ENCODE measurements at places on chromosomes 11 and 22.

GRCh38 chr22:17917490-17917983 is 106.8 kb downstream of the MICAL3 start:
- DNase-seq = no peak

DNA sequence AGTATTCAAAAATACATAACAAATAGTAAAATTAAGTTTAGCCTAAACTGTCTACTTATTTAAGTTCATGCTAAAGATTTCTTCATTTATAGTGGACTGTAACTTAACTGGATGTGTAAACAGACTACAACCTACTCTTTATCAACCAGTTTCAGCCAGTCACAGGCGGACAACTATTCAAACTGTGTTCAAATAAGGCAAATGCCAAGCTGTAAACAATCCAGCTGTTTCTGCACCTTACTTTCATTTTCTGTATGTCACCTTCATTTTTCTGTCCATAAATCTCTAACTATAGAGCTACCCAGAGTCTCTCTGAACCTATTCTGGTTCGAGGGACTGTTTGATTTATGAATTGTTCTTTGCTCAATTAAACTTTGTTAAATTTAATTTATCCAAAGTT is 992.8 kb downstream of the DLG2 start:
- DNase-seq = no peak

DNA sequence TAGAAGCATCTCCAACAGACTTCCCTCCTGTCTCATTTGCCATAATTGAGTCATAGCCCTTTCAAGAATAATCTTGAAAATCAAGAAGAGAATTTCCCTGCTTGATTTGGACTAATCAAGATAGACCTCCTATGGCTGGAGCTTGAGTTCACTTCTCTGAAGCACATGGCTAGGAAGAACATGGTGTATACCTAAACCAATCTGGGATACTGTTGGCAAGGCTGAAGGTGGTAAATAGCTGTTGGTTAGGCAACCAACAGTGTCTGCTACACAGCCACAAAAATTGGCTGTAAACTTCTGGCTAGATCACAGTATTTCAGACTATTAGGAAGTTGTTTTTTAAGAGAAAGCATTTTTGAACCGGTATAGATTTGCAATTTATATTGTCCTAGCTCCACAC is 4.9 kb downstream of the CRYAB start:
- no peak for DNase-seq

DNA sequence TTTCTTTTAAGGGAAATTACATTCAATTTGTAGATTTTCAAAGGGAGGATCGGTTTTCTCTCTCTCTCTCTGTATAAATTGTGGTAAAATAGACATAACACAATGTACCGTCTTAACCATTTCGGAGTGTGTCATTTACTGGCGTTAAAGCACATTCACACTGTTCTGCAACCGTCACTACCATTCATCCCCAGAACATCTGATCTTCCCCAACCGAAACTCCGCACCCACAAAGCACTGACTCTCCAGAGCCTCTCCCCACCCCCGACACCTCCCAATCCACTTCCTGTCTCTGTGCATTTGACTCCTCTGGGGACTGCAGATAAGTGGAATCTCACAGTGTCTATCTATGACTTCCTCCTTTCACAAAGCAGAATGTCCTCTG is 15.9 kb upstream of the GRAMD4 start:
- DNase-seq = no peak

DNA sequence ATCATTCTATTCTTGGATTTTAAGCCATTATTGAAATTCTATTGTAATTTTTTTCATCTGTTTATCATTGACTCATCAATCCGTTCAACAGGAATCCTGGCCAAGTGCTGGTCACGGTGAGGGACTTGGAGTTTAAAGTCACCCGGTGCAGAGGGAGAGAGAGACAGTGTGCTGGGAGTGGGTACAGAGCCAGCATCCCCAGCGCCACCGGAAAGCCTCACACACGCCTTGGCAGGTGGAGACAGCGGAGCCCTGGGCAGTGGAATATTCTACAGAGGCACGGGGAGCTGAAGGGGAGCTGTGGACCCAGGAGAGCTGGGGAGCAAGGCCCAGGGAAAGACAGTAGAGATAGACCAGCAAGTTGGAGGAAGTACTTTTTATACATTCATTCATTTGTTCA is 787.6 kb downstream of the BRD1 start:
- DNase-seq = no peak

DNA sequence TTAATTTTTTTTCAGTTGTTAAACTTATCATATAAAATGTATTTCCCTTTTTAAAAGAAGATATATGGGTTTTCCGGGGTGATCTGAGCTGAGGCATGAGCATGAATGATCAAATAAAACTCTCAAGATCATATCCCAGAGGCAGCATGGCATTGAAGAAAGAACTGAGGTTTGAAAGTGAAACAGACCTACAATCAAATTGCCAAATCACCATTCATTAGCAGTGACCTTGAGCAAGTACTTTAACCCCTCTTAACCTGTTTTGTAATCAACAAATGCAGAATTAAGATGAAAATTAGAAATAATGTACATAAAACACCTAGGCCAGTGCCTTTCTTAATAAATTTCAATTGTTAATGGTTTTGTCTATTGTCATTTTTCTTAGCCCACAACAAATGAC is 116.0 kb downstream of the RBFOX2 start:
- no peak for DNase-seq

GRCh38 chr11:19907008-19907579 is 194.5 kb downstream of the NAV2 start:
- no peak for DNase-seq

DNA sequence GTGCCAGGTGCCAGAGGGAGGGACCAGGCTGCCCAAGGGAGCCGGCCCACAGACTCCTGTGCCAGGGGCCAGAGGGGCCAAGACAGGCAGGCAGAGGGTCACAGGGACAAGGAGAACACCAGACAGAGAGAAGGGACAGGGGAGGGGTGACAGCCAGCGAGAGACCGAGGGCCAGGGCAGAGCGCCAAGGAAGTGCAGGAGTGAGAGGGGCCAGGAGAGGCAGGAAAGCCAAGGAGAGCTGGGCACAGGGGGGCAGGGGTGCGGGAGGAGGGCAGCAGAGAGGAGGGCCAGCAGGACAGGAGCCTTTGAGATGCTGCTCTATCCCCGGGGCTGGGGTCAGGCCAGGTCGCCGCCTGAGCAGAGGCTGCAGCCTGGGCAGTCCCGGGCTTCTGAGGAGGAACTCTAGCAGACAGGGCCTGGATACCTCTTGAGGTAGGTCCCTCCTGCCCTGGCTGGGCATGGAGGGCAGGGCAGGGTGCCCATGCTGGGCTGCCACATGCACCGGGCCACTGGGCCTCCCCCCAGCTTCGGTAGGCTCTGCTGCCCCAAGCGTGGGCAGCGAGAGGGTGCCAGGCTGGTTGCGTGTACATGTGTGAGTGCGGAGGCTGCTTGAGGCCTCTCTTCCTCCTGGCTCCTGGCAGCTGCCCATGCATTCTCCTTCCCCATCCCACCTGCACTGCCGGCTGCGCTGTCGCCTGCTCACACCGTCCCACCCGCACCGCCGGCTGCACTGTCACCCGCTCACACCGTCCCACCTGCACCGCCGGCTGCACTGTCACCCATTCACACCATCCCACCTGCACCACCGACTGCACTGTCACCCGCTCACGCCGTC is 12.2 kb downstream of the LSP1 start:
- no peak for DNase-seq

DNA sequence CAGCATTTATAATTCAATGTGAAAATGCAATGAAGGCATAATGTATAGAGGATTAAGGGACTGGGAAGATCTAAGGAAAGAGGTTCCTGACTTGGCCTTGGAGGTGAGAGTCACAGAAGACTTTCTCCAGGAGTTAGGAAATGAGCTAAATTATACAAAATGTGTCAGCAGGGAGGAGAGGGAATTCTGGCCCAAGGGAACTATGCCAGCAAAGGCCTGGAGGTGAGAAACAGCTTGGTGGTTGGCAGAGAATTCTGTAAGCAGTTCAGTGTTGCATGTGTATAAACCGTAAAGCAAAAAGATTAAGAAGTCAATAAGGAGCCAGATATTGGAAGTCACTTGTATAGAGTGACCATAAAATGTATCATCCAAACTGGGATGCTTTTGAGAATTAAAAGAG is 142.2 kb upstream of the SESN3 start:
- no peak for DNase-seq

DNA sequence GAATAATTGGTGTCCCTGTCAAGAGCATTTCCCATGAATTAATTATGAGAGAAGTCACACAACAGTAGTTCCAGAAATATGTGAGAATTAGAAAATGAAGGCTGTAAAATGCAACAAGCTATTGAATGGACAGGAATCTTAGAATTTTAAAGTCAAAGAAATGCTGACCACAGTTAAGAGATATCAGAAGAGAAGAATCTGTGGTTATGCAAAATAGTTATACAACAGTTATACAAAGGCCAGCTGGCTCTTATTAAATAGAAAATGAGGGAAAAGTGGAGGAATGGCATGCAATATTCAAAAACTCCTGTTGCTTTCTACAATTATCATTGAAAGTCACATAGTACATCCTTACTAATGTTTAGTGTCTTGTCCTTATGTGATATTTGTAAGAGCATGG is 27.4 kb downstream of the CASP12 start:
- no peak for DNase-seq

DNA sequence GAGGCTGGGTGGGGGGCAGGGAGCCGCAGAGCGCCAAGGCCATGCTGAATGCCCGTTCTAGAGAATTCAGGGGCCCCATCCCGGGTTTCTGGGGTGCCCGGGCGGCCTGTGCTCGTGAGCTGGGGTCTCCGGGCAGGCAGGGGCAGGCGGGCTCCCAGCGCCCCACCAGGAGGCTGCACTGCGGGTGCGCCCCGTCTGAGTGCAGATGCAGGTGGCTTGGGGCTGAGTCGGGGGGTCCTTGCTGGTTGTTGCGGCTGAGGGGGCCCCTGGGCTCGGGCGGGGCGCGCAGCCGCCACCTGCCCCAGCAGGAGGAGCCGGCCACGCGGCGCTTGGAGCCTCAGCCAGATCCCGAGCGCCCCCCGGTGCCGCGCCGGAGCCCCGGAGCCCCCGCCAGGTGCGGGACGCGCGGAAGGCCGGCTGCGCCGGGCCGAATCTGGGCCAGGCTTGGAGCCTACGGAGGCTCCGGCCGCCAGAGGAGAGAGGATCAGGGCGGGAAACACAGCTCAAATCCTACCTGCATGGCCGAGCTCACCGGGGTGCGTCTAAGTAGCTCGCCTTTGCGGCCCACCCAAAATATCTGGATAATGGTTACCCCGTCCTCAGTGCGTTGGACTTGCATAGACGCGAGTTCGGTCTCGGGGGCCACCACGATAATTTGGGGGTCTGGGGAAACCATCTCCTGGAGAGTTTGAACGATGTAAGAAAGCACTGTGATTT is 590 bp upstream of the IGF2 start:
- no peak for DNase-seq

DNA sequence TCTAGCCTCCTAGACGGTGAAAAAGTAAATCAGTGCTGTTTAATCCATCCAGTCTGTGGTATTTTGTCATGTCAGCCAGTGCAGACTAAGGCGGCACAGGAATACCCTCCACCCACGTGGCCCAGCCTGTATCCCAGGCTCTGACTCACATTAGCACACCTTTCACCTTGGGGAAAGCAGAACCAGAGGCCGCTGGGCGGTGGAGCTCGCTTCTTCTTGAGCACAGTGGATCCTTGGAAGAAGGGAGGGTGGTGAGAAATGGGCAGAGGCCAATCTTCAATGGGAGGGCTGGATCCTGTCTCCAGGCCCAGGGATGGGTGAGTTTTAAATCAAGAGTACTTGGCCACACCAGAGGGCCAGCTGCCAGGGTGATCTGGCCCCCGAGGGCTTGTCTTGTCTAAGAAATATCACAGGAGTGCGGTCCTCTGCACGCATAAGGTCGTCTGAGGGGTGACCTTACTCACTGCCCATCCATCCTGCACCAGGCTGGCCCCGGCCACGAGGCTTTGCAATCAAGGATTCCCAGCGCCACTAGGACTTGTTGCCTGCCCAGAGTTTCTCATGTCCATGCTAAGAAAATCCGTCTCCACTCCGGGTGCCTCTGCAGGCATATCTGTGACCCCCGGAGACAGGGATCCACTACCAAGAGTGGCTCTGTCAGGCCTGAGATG is 658.5 kb downstream of the BRD1 start:
- no peak for DNase-seq
